ENCODE measurements at places on chromosomes 2 and 18. TPM values are rescaled to one million over a fixed set of nuclear protein-coding genes. Genes with fewer than 3 reads are reported as not detected.

GRCh38 chr2:42922790-42923579 lies 130.6 kb upstream of the HAAO start:
- H3K27me3 ChIP-seq = no peaks in the 10 kb centered on the region
- H3K36me3 ChIP-seq = no peaks in the 10 kb centered on the region
- peaks cover 70% of the 10 kb centered on the region for H3K4me1 ChIP-seq
- DNase-seq = no peak

DNA sequence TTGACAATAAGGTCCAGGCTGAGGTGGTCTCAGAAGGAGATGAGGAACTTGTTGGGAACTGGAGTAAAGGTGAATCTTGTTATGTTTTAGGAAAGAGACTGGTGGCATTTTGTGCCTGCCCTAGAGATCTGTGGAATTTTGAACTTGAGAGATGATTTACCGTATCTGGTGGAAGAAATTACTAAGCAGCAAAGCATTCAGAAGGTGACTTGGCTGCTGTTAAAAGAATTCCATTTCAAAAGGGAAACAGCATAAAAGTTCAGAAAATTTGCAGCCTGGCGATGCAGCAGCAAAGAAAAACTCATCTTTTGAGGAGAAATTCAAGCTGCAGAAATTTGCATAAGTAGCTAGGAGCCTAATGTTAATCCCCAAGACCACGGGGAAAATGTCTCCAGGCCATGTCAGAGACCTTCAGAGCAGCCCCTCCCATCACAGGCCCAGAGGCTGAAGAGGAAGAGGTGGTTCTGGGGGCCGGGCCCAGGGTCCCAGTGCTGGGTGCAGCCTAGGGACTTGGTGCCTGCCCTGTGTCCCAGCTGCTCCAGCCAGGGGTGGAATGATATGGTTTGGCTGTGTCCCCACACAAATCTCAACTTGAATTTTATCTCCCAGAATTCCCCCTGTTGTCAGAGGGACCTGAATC lies 73.5 kb downstream of the FIGN start:
- H3K4me1 ChIP-seq = peaks cover 57% of the 10 kb centered on the region
- H3K27me3 ChIP-seq = no peaks in the 10 kb centered on the region
- H3K4me3 ChIP-seq = no peak overlapping the region
- no peak for DNase-seq
- H3K27ac ChIP-seq = peak overlapping the region; percentile 15
- H3K36me3 ChIP-seq = no peaks in the 10 kb centered on the region

DNA sequence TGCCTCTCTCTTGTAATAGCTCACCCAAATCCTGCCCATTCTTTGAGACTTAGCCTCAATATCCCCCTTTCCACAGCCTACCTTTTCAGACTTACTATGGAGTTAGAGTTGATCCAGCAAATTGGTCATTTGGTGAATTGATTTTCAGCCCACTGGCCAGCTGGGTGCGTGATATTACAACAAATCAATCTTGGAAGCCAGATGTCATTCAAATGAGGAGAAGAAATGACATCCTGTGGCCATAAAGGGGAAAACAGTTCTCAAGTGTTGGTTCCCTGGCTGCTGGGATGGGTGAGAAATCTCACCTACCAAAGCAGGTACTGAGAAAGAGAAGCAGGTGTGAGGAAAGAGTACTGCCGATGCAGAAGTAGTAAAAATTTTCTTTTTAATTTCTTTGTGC lies 36.7 kb upstream of the FOXI3 start:
- peaks cover 59% of the 10 kb centered on the region for H3K27me3 ChIP-seq
- no peaks in the 10 kb centered on the region for H3K4me1 ChIP-seq
- DNase-seq = no peak
- no peak overlapping the region for H3K27ac ChIP-seq
- H3K4me3 ChIP-seq = no peak overlapping the region

- peak overlapping the region; percentile 93 for H3K27ac ChIP-seq
- H3K27me3 ChIP-seq = no peaks in the 10 kb centered on the region
- peaks cover 41% of the 10 kb centered on the region for H3K4me1 ChIP-seq
- H3K4me3 ChIP-seq = peak overlapping the region; percentile 37
- H3K36me3 ChIP-seq = peaks cover 34% of the 10 kb centered on the region
These were observed 59.2 kb downstream of the ADI1 start for GRCh38 chr2:3460156-3460555.

- no peaks in the 10 kb centered on the region for H3K27me3 ChIP-seq
- no peaks in the 10 kb centered on the region for H3K36me3 ChIP-seq
- DNase-seq = no peak
- H3K27ac ChIP-seq = peak overlapping the region; percentile 74
These were observed 173.0 kb upstream of the REV1 start for GRCh38 chr2:99662761-99663341.

DNA sequence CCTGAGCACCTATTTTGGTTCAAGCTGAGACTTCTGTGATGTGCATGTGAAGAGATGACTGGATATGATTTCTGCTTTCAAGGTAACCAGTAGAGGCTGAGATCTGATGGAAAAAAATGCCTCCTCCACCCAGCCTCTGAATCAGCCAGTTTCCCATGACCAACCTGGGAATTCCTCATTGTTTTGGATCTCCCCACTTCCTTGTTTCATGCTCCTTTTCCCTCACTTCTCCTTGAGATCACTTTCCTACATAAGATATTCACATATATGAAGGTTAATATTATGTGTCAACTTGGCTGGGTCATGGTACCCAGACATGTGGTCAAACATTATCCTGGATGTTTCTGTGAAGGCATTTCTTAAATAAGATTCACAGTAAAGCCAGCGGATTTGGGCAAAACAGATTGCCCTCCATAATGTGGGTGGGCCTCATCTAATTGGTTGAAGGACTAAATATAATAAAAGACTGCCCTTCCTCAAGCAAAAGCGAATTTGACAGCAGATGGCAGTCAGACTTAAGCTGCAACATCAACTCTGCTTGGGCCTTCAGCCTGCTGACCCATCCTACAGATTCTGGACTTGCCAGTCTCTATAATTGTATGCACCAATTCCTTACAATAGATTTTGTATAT lies 379.4 kb downstream of the TNS1 start:
- H3K4me3 ChIP-seq = no peak overlapping the region
- H3K36me3 ChIP-seq = no peaks in the 10 kb centered on the region
- H3K27ac ChIP-seq = peak overlapping the region; percentile 59
- no peak for DNase-seq
- H3K27me3 ChIP-seq = no peaks in the 10 kb centered on the region

GRCh38 chr2:159904127-159904958 lies 106.3 kb upstream of the CD302 start:
- DNase-seq = peak; percentile 37
- peaks cover 16% of the 10 kb centered on the region for H3K4me1 ChIP-seq
- peak within 1 kb of the TSS; percentile 69 for H3K4me3 ChIP-seq
- peaks cover 17% of the 10 kb centered on the region for H3K27me3 ChIP-seq
- H3K36me3 ChIP-seq = no peaks in the 10 kb centered on the region

GRCh38 chr18:12782521-12782920 lies 79.7 kb downstream of the PSMG2 start:
- H3K27ac ChIP-seq = no peak overlapping the region
- no peaks in the 10 kb centered on the region for H3K36me3 ChIP-seq
- H3K4me1 ChIP-seq = no peaks in the 10 kb centered on the region
- DNase-seq = no peak
- H3K4me3 ChIP-seq = no peak overlapping the region

DNA sequence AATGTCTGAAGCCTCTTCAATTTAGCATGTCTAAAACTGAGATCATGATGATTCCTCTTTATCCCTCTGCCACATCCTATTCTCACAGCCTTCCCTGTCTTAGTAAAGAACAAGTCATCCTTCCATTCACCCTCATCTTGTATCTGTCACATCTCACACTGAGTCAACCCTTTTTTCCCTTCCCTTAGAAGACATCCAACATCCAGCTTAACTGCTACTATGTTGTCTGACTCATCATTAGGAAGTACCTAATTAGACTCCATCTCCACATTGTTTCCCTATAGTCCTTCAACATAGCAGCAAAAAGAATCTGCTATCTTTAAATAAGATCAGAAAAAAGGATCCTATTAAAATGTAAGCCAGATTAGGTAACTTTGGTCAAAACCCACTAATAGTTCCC lies 85.2 kb upstream of the GRB14 start:
- H3K4me3 ChIP-seq = no peak overlapping the region
- DNase-seq = no peak
- no peak overlapping the region for H3K27ac ChIP-seq

DNA sequence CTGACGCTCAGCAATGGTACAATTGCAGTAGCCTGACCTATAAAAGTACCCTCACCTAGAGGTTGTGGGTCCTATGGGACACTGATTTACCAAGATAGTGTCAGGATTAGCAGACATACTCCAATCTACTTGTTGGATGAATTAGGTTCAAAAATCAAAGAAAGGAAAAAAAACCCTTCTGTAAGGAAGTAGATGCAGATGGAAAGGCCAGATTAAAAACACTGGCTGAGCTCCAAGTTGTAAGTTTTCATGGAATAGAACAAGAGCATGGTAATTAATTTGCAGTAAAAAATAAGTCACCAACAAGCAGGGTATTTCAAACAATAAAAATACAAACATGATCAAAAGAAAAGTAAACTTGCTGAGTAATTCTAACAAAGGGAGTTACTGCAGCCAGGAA lies 26.4 kb downstream of the IDH1 start:
- H3K36me3 ChIP-seq = no peaks in the 10 kb centered on the region
- H3K4me1 ChIP-seq = no peaks in the 10 kb centered on the region
- DNase-seq = no peak
- H3K4me3 ChIP-seq = no peak overlapping the region
- no peaks in the 10 kb centered on the region for H3K27me3 ChIP-seq
- no peak overlapping the region for H3K27ac ChIP-seq

GRCh38 chr2:69538872-69539548 lies 101.8 kb upstream of the NFU1 start:
- no peaks in the 10 kb centered on the region for H3K27me3 ChIP-seq
- peaks cover 79% of the 10 kb centered on the region for H3K36me3 ChIP-seq
- peaks cover 40% of the 10 kb centered on the region for H3K4me1 ChIP-seq

DNA sequence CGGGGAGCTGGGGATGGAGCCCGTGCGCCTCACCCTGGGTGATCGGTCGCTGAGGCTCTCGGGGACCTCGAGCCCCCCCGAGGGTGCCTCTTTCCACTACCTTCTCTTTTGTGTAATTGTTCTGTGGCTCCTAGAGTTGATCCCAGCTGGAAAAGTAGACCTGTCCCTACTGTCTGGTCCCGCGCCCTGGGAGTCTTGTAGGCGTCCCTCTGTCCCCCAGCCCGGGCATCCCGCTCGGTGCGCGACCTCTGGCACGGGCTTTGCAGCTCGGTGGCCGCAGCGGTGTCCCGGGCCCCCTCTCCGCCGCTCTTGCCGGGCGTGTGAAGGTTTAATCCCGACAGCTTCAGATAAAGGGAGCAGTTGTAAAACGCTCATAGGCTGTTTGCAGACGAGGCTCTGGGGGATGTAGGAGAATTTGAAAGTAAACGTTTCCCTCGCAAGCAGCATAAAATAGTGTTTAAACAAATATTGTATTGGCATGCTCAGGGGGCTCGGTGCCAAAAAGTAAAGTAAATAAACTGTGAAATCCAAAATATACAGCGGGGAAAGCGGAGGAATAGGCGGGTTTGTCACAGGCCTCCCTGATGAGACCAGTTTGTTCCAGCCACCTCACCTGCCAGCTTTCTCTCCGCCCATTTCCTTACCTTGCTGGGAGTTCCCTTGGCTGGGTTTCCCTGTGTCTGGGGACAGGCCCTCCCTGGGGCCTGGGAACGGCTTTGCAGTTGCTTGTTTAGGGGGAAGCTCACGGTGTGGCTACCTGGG lies 1.9 kb downstream of the GLI2 start:
- H3K4me3 ChIP-seq = peak overlapping the region; percentile 69
- no peaks in the 10 kb centered on the region for H3K36me3 ChIP-seq
- H3K27ac ChIP-seq = peak overlapping the region; percentile 43
- peaks cover 37% of the 10 kb centered on the region for H3K4me1 ChIP-seq
- no peak for DNase-seq

GRCh38 chr2:172285010-172285621 lies 142.3 kb upstream of the ITGA6 start:
- H3K36me3 ChIP-seq = no peaks in the 10 kb centered on the region
- no peaks in the 10 kb centered on the region for H3K27me3 ChIP-seq
- peak; percentile 29 for DNase-seq
- peaks cover 53% of the 10 kb centered on the region for H3K4me1 ChIP-seq

DNA sequence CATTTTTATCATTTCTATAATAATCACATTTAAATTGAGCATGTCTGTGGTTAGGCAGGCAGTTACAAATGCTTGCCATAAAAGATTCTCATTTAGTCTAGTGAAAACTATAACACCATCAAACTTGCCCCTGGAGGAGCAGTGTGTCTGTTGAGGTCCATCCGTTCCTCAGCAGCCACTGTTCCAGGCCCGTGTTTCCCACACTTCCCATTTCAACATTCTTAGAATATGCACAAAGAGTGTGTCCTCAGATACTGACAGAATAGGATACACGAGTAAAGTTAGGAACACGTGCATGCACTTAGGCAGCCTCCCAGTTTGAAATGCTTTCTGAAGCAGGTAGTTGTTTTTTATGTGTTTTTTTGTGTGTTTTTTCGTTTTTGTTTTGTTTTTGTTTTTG lies 39.9 kb downstream of the NCK2 start:
- no peak overlapping the region for H3K4me3 ChIP-seq
- no peaks in the 10 kb centered on the region for H3K36me3 ChIP-seq
- DNase-seq = no peak

GRCh38 chr2:109403841-109404201 lies 209.9 kb downstream of the SEPTIN10 start:
- peaks cover 10% of the 10 kb centered on the region for H3K36me3 ChIP-seq
- DNase-seq = no peak
- H3K27me3 ChIP-seq = no peaks in the 10 kb centered on the region
- no peaks in the 10 kb centered on the region for H3K4me1 ChIP-seq
- H3K4me3 ChIP-seq = no peak overlapping the region
- H3K27ac ChIP-seq = no peak overlapping the region

GRCh38 chr2:20159411-20160070 lies 65.4 kb downstream of the SDC1 start:
- H3K4me3 ChIP-seq = no peak overlapping the region
- no peaks in the 10 kb centered on the region for H3K4me1 ChIP-seq
- peaks cover 31% of the 10 kb centered on the region for H3K27me3 ChIP-seq

DNA sequence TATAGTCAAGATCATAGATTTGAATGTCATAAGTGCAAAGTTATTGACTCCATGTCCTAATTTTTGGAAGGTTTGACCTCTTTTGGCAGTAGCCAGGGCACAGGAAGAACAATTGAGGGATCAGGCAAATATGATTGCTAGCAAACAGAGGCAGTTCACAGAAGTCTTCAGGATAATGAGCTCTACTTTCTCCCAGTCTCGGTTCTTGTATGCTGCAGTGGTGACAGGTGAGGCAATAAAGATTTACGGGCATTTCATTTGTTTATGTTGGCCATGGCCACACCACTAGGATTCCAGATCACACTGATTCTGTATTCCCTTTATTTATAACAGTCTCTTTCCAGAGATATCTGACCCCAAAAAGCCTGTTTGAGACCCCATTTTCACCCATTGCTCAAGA lies 137.5 kb downstream of the UBR3 start:
- peaks cover 47% of the 10 kb centered on the region for H3K36me3 ChIP-seq
- no peak overlapping the region for H3K4me3 ChIP-seq
- DNase-seq = no peak
- no peak overlapping the region for H3K27ac ChIP-seq

- peak overlapping the region; percentile 61 for H3K27ac ChIP-seq
- peaks cover 57% of the 10 kb centered on the region for H3K4me1 ChIP-seq
- H3K36me3 ChIP-seq = peaks cover 36% of the 10 kb centered on the region
- H3K4me3 ChIP-seq = no peak overlapping the region
- no peak for DNase-seq
These were observed 34.4 kb downstream of the PCARE start for GRCh38 chr2:29039718-29040480.

MYO7B gene
- total RNA-seq = 0.44 TPM

CROCC2 gene
- not detected for total RNA-seq

MYO3B gene
- total RNA-seq = 0.05 TPM

AFF3 gene
- 8.0 TPM for total RNA-seq

SP140 gene
- total RNA-seq = 1.3 TPM

KIAA2012 gene
- total RNA-seq = not detected

AQP4 gene
- 1.9 TPM for total RNA-seq

ICOS gene
- not detected for total RNA-seq

ZNF521 gene
- 10.3 TPM for total RNA-seq

CCDC121 gene
- 6.8 TPM for total RNA-seq
